Midbrain (tissue), 1 donor: ENCODE measurements at places on chromosomes 16 and 17.
A peak's percentile ranks its signal among the peaks of the same experiment; 100 is the strongest.

GRCh38 chr16:77304877-77305276, 105.7 kb downstream of the SYCE1L start:
- no peak for DNase-seq

- no peak for DNase-seq
These were observed 489.6 kb downstream of the CDH13 start for GRCh38 chr16:83116274-83116892.

DNA sequence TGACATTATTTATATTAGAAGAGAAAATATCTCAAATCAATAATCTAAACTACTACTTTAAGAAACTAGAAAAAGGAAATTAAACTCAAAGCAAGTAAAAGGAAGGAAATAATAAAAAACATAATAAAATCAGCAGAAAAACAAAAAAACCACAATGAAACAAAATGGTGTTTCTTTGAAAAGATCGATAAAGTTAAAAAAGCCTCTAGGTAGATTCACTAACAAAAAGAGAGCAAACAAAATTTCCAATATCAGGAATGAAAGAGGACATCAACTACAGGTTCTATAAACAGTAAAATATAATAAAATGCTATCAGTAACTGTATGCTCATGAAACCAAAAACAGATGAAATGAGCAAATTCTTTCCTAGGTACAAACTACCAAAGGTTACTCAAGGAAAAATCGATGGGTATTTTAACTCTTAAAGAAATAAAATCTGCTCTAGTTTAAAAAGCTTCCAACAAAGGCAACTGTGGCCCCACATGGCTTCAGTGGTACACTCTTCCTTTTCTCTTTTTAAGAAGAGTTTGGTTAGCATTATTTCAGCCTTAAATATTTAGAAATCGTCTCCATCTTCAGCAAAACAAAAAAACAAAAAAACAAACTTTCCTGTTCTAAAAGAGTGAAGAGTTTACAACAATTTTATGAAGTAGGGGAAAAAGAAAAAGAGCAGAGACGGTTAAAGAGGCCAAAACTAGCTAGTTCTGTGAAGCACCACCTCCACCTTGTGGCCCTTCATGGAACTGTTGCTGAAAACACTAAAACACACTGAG, 102.2 kb downstream of the TRIM37 start:
- DNase-seq: peak; percentile 71

DNA sequence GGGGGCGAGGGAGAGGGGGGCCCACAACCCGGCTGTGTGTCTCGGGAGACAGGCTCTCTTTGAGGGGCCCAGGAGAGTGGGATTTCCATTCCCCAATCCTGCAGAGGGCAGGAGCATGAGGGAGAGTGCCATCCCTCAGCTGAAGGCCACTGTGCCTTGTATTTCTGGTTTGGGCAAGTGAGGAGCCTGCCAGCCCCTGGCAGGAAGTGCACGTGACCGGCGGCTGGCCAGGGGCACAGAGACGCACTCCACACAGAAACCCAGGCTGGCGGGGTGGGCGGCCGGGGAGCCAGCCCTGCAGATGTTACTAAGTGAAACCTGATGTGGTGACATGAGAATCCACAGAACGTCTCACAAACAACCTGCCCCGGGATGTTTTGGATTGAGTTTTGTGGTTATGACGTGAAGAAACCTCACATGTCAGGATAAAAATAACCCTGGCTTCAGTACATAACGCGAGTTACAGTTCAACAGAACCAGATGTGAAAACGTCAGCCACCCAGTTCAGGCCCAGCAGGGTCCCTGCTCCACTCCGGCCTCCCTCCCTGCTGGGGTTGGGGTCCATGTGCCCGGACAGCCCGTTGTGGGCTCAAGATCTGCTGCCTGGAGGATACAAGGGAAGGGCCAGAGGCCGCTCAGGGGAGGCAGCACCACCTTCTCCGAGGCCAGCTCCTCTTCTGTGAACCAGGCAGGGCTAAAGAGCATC, 51.7 kb upstream of the MTSS2 start:
- no peak for DNase-seq

GRCh38 chr17:33209671-33210070, 83.4 kb downstream of the ASIC2 start:
- no peak for DNase-seq
